ENCODE measurements at places on chromosomes 6 and 20. TPM values are rescaled to one million over a fixed set of nuclear protein-coding genes. Genes with fewer than 3 reads are reported as not detected.

ZNF311 gene
- 0.80 TPM for polyA plus RNA-seq

KHDRBS2 gene
- polyA plus RNA-seq: 0.71 TPM

EPPIN gene
- 0.21 TPM for polyA plus RNA-seq

MBOAT1 gene
- polyA plus RNA-seq: 2.3 TPM

SYNCRIP gene
- polyA plus RNA-seq: 50.6 TPM

TMEM200A gene
- polyA plus RNA-seq: 3.9 TPM

ZNF391 gene
- 1.7 TPM for polyA plus RNA-seq

CD164 gene
- 207 TPM for polyA plus RNA-seq

JAG1 gene
- polyA plus RNA-seq: 18.4 TPM

GRCh38 chr20:15597306-15597705 is 975.9 kb downstream of the KIF16B start:
- no peak overlapping the region for H3K27ac ChIP-seq
- no peaks in the 10 kb centered on the region for H3K36me3 ChIP-seq
- no peaks in the 10 kb centered on the region for H3K4me1 ChIP-seq
- H3K27me3 ChIP-seq: no peaks in the 10 kb centered on the region
- no peak overlapping the region for H3K4me3 ChIP-seq
- no peak for DNase-seq

GRCh38 chr6:28402197-28402596 is 2.6 kb upstream of the ZSCAN12 start:
- peaks cover 7% of the 10 kb centered on the region for H3K36me3 ChIP-seq
- H3K4me3 ChIP-seq: no peak overlapping the region
- no peak for DNase-seq
- H3K27ac ChIP-seq: peak overlapping the region; percentile 4
- peaks cover 10% of the 10 kb centered on the region for H3K4me1 ChIP-seq
- peaks cover 5% of the 10 kb centered on the region for H3K27me3 ChIP-seq

DNA sequence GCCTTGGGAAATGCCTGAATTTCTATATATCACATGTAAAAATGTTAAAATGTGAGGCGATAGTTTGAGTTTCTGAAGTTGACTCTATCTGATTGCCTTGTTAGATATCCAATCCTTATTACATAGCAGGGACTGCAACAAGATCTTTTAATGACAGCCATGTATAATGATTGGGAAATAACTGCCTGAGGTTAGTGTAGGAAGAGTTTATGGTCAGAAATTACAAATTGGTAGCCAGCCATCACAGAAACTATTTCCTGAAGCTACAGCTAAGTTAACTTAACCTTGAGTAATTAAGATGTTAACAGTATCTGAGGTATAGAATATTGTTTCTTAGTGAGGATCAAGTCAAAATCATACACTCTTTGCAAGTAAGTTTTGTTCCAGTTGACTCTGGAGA is 41.0 kb downstream of the AKIRIN2 start:
- no peak for DNase-seq
- peaks cover 11% of the 10 kb centered on the region for H3K4me1 ChIP-seq
- no peak overlapping the region for H3K4me3 ChIP-seq
- peaks cover 8% of the 10 kb centered on the region for H3K36me3 ChIP-seq

GRCh38 chr6:37565267-37566110 is 65.8 kb upstream of the CCDC167 start:
- H3K4me1 ChIP-seq: peaks cover 42% of the 10 kb centered on the region
- peak; percentile 81 for DNase-seq
- peaks cover 31% of the 10 kb centered on the region for H3K27me3 ChIP-seq
- H3K4me3 ChIP-seq: peak overlapping the region; percentile 47

DNA sequence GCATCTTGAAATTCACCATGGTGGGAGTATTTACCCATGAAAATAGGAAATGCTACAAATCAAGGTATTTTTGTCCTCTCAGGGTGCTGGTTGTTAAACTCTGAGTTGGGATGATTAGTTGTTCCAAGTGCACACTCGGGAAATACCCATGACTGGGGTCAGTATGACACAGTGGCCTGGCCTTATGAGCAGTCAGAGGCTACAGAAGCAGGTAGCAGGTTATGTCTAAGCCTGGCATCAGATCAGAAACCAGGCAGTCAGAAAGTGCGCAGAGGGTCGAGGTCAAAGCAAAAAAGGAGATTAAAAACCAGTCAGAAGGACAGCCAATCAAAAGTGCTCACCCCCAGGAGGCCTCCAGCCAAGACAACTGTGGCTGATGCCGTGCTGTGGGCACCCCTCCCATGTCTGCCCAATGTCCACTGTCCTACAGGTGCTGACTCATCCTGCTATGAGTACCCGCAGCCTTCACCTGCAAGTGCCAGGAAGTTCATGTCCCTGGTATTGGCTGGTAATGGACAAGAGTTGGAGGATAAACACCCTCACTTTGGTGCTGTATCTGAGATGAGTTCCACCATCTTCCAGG is 117.4 kb upstream of the SLC24A3 start:
- no peak overlapping the region for H3K4me3 ChIP-seq
- H3K27me3 ChIP-seq: no peaks in the 10 kb centered on the region
- H3K4me1 ChIP-seq: no peaks in the 10 kb centered on the region
- H3K27ac ChIP-seq: no peak overlapping the region
- no peaks in the 10 kb centered on the region for H3K36me3 ChIP-seq
- DNase-seq: no peak

GRCh38 chr20:49727478-49727877 is 13.8 kb upstream of the B4GALT5 start:
- no peak overlapping the region for H3K4me3 ChIP-seq
- H3K27ac ChIP-seq: no peak overlapping the region
- H3K27me3 ChIP-seq: no peaks in the 10 kb centered on the region
- no peak for DNase-seq
- H3K36me3 ChIP-seq: no peaks in the 10 kb centered on the region

DNA sequence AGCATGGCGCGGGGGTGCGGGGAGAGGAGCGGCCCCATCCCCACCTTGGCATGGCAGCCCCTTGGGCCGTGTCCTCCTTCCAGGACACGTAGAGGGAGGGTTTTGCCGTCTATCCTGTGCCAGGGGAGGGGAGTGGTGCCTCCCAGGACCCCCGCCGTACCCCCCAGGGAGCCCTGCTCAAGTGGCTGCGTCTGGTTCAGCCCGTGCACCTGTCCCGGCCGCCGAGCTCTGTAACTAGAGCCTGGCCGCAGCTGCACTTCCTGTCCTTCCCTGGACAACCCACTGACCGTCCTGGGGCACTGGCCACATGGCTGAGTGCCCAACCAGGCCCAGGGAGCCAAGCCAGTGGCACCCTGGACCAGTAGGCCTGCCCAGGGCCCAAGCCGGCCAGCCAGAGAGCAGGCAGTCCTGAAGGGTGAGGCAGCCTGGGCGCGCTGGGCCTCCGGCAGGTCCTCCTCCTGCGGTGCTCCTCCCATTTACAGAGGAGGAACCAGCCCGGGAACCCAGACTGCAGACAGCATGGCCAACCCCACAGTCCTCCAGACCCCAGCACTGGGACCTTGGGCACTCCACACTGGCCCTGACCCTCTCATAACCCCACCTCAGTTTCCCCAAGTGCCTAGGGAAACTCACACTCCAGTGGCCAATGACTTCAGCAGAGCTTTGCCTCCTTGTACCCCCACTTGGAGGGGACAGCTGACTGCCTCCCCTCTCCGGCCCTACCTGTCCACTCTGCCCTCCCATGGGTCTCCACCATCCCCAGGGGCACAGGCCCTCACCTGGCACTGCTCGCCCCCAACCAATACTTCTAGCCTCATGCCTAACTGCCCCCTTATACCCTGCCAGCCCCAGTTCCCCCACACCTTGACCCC is 8.7 kb downstream of the LAMA5 start:
- H3K27me3 ChIP-seq: no peaks in the 10 kb centered on the region
- DNase-seq: no peak
- no peak overlapping the region for H3K4me3 ChIP-seq
- no peaks in the 10 kb centered on the region for H3K4me1 ChIP-seq

DNA sequence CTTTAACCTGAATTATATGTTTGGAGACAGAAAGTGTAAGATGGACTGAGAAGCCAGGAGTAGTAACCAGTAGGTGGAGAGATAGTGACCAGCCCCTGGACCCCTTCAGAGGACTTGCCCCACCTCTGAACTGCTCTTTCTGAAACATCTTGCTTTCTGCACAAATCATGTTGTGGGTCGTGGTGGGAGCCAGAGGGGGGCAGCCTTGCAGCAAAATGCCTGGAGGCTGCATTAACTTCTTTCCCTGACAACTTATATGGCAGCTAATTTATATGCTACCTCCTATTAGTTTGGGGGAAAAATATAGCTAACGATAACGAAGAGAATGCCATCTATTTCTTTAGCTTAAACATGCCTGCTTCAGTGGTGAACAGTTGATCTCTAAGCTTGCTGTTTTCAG is 859.8 kb downstream of the MAFB start:
- no peaks in the 10 kb centered on the region for H3K4me1 ChIP-seq
- H3K27me3 ChIP-seq: no peaks in the 10 kb centered on the region
- no peak overlapping the region for H3K27ac ChIP-seq

DNA sequence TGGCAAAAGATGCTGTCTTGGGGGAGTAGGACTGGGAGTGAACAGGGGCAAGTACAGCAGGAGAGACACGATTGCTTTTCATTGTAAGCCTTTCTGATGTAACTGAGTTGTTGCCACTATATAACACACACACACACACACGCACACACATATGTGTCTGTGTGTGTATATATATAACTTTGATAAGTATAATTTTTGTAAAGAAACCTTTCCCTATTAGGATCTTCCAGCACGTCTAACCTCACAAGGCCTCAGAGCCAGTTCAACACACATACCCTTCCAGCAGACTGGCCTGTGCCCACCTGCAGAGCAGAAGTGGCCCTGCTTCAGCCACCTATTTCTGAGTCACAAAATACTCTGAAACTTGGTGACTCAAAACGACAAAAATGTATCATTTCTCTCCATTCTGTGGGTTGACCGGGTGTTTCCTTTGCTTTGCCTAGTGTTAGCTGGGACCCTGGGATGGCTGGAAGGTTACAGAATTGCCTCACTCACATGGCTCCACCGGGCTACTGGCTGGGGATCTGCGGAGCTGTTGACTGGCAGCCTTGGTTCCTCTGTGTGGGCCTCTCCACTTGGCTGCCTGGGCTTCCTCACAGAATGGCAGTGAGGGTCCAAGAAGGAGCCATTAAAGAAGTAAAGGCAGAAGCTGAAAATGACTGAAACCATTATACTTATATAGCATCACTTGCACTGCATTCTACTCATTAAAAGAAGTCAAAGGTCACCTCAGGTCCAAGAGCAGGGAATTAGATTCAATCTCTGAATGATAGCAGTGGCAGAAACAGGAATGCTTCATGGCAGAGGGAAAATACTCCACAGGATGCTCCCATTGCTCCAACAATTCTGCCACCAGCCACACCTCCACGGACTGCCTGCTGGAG is 126.4 kb downstream of the BANF2 start:
- DNase-seq: no peak
- H3K27ac ChIP-seq: no peak overlapping the region
- no peaks in the 10 kb centered on the region for H3K27me3 ChIP-seq

DNA sequence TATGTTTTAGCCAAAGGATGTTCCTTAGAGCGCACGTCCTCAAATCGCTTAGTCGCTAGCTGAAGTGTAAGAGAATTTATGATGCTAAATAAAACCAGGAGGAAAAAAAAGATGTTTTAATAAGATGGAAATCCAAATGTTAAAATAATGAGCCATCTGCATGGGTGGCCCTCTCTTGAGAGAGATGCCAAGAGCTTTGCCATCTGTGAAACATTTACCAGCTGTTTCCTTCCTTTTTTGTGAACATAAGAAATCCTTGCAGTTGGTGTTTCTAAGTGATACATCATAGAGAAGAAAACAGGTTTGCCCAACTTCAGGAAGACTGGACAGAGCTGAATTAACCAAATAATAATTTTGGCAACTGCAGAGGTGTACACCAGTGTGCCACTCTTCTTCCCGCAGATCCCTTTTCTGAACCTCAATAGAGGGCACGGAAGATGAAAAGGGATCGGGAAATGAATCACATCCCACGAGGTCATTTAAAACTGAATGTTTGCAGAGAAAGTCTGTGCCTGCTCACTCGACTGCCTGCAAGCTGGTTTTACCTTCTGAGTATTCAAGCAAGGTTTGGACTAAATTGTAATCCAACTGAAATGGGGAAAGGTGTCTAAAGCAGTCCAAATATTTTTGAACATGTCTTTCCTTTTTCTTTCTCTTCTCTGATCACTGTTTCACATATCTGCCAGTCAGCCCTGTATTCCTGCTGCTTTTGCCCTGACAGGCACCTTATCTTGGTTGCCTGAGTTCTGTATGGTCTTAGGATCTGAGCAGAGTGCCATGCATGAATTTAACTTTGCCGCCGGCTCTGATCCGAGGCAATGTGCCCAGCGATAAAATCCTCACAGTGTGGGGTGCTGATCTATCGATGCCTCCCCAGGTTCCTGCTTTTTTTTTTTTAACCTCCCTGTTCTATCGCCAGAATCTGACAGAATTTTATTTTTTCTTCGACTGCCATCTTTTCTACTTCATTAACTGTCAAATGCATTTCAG is 35.5 kb upstream of the TSHZ2 start:
- no peaks in the 10 kb centered on the region for H3K27me3 ChIP-seq
- DNase-seq: no peak
- H3K4me1 ChIP-seq: no peaks in the 10 kb centered on the region
- no peaks in the 10 kb centered on the region for H3K36me3 ChIP-seq
- H3K27ac ChIP-seq: no peak overlapping the region

DNA sequence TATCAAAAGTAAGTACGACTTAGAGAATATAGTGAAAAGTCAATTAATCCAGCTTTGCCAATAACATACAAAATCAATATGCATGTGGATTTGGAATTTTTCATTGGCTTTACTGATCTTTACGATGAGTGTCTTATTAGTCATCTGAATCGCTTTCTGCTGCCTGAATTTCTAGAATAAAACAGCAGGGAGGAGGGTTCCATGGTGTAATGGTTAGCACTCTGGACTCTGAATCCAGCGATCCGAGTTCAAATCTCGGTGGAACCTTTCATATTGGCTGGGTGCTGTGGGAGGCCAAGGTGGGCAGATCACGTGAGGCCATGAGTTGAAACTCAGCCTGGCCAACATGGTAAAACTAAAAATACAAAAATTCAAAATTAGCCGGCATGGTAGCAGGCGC is 448.8 kb downstream of the RNF144B start:
- H3K4me1 ChIP-seq: no peaks in the 10 kb centered on the region
- H3K27ac ChIP-seq: no peak overlapping the region
- H3K4me3 ChIP-seq: no peak overlapping the region
- H3K36me3 ChIP-seq: no peaks in the 10 kb centered on the region
- H3K27me3 ChIP-seq: no peaks in the 10 kb centered on the region

GRCh38 chr6:115467726-115468125 is 593.0 kb downstream of the FRK start:
- H3K4me3 ChIP-seq: no peak overlapping the region
- no peak for DNase-seq
- H3K27me3 ChIP-seq: no peaks in the 10 kb centered on the region
- H3K4me1 ChIP-seq: no peaks in the 10 kb centered on the region
- no peaks in the 10 kb centered on the region for H3K36me3 ChIP-seq
- no peak overlapping the region for H3K27ac ChIP-seq

DNA sequence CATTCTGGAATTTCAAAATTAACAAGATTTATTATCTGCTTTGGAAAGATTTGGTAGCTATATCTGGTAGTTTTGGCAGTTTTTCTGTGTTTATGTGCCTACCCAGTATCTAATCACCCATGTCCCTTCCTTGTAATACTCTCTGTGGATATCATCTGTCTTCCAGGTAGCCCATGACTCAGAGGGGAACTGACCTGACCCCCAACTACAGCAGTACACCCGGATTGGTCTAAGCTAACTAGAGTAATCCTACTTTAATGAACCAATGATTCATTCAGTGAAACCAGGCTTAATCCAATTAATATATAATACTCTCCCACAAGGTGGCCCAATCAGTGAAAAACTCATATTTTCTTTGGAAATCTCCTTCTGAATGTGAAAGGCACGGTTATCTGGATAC is 295.3 kb upstream of the SULF2 start:
- H3K27me3 ChIP-seq: no peaks in the 10 kb centered on the region
- H3K36me3 ChIP-seq: no peaks in the 10 kb centered on the region
- no peak for DNase-seq
- no peak overlapping the region for H3K27ac ChIP-seq
- H3K4me1 ChIP-seq: no peaks in the 10 kb centered on the region

- peak overlapping the region; percentile 36 for H3K27ac ChIP-seq
- peaks cover 16% of the 10 kb centered on the region for H3K27me3 ChIP-seq
- H3K4me3 ChIP-seq: no peak overlapping the region
These were observed 18.7 kb upstream of the GATA5 start for GRCh38 chr20:62494537-62494936.
